Activated T-helper 1 cell treated with Interleukin-2 at 50 U/mL for 16 hours (primary cell): ENCODE measurements at places on chromosomes 3 and 15.
A peak's percentile ranks its signal among the peaks of the same experiment; 100 is the strongest.

- DNase-seq = no peak
Measured at GRCh38 chr3:113685956-113686721, 10.3 kb downstream of the USF3 start.

DNA sequence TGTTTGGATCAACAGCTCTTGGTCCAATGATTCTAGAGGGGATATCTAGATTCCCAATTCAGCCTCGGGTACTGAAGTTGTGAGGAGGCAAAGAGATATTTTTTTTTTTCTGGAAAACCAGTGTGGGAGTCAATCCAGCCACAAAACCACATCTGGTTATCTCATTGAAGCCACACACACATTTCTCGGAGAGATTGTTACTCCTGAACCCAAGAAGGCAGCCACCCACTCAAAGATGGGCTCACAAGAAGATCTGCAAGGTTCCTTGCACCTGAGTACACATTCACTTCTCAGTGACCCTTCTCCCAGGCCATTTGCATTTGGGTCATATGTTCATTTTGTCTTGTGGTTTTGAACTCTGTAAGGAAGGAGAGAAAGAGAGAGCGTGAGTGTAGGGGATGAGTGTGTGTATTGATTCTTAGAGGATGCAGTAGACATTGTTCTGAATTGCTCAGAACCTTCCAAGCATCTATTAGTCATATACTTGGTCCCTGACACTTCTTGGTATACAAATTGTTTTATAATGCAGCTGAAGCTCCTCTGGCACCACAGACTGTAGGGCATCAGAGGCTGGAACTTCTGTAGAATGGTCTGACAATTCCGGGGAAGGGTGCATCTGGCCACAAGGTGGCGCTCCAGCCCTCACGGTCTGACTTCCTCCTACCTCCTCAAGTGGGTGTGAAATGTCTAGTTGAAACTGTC lies 39.3 kb upstream of the TRA2B start:
- DNase-seq = peak; percentile 60

GRCh38 chr15:33894193-33894592 lies 74.1 kb upstream of the CHRM5 start:
- no peak for DNase-seq

DNA sequence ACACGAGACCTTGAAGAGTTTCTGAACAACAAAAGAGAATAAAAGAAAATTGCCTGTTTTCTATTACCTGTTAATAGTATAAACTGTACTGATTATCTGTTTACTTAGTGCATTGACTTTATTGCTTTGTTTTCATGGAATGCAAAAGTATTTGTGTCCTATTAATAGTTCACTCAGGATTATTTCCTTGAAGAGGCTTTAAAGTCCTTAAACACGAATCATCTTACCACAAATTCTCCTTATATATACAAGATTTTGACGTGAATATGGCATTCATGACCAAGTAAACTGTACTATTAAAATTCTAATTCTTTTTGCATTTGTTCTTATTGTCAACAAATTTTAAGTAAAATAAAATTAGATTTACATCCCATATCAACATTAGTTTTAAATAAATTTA lies 513.0 kb downstream of the NTRK3 start:
- DNase-seq = no peak

GRCh38 chr15:67495585-67495984 lies 25.3 kb upstream of the C15orf61 start:
- DNase-seq = no peak

DNA sequence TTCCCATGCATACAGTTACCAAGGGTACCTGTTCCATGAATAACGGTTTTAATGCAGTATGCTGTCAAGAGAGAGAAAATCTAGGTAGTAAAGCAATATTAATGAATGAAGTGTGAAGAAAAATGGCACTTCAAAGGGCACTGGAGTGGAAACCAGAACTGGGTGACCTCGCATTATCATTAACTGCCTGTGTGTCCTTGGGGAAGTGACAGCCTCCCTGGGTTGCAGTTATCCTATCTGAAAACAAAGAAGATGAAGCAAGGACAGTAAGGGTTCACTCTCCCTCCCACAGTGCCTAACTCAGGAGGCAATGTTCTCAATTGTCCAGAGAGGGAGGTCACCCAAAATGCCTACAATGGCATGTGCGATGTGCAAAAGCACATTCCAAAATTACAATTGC lies 15.1 kb downstream of the MTHFS start:
- DNase-seq = no peak

DNA sequence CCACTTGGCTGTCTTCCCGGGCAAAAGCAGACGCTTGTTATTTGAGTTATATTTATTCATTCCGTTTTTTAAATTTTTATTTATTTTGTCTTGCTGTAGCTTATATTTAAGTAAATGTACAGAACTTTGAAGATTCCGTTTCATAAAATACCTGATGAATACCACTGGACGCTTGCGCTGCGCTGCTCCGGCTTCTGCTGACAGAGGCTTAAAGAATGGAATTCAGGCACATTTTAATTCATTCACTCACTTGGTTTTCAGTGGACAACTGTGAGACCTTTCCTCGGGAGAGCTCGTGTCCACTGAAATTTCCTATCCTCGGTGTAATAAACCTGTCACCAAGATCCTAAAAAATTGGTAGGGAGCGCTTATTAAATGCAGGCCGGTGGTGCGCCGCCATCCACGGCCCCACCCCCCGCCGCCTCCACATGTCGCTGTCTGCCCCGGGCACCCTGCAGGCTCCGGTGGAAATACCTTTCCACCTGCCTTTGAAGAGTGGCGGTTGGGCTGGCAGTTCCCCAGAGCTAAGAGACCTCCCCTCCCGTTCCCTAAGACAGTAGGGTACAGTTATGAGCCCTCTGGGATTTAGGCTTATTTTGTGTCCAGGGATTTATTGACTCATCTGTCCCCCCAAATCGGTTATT lies 62.5 kb upstream of the UBE2E1 start:
- no peak for DNase-seq

- no peak for DNase-seq
Measured at GRCh38 chr3:79203144-79203519, 564.7 kb downstream of the ROBO1 start.

- no peak for DNase-seq
Measured at GRCh38 chr3:128559486-128560225, 66.7 kb upstream of the GATA2 start.

- DNase-seq = no peak
Measured at GRCh38 chr15:39914977-39915376, 5.1 kb downstream of the GPR176 start.

DNA sequence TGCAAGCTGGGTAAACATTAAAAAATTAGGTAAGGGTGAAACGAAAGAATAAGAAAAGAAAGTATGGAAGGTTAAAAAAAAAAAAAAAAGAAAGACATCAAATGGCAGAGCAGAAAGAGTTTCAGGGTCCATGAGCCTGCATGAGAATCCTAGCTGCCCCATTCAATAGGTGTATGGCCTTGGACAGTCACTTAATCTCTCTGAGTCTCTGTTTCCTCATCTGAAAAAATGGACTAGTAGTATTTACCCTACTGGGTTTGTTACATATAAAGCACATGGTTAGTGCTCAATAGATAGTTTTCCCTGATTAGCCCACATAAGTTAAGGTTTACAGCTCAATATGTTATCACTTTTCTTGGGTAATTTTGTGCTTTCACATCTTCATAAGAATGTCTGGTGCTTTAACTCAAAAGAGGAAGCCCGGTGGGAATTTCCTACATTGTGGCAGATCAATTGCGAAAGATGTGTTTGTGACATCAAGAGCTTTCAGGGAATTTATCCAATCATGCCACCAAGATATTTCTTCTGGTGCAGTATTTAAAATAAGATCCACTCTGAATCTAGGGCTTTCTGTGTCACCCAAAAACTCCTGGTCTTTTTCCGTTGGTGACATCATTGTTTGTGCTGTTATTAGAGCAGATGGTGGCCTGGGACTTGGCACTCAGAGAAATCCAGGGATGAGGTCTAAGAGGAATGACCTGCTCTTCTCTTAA lies 57.2 kb upstream of the UBE2E1 start:
- no peak for DNase-seq

DNA sequence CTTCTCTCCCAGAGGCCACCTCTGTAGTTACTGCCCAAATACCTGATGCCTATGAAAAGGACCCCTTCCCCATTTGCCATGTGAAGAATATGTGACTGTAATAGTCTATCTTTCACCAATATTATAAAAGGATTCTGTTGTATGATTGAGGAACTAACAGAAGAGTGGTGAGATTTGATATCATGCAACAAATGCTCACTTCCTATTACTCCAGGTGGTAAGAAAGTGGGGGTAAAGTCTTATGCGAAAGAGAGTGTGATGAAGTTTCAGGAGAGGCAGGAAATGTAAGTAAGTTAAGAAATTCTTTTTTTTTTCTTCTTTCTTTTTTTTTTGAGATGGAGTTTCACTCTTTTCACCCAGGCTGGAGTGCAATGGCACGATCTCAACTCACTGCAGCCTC lies 24.4 kb upstream of the RAP2B start:
- DNase-seq = no peak

DNA sequence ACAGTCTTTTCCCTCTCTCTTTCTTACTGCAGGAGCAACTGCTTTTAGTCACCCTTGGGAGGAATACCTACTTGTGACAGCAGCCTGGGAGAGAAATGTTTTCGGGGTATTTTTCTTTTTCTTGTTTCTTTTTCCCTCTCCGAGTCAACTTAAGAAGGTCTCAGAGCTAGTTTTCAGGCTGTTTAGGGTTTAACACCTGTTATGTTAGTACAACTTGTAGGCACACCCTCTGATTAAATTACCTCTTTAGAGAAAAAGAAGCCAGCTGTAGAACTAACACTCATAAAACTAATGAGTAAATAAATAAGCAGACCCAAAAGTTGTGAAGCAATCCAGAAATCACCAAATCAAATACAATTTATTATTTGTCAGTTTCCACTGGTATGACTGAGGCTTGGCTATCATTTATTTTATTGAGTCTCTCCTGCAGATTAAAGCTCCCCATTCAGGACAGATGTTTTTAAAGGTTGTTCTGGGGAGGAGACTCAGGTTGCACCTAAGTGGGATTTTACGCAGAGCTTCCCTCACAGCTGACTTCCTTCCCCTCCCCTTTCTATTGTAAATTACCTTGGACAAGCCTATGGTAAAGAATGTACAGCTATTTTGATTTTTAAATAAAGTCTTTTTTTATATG lies 112.5 kb downstream of the FOXB1 start:
- no peak for DNase-seq

DNA sequence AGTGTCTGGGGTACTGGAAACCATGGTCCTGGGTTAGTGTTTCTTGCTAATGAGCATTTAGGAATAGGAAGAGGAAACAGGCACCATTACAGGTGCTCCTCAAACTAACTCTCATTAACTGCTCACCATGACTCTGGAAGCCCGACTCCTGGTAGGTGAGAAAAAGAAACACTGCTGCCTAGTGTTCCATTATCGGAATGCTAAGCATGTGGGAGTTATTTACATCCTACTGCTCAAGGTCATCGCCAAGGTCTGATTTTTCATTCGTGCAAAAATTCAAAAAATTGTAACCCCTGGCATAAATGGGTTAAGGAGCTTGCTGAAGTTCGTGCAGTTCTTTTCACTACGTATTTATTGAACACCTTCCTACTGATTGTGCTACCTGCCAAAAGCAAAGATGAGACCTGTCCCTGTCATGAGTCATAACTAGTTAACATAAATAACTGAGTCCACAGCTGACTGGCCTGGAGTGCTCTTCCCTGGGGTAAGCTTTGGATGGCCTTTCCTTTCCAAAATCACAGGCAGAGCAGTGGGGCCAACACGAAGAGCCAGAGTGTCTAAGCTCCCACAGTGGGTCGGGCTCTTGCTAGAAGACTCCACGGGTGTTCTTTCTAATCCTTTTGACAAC lies 22.7 kb upstream of the PAQR5 start:
- no peak for DNase-seq

DNA sequence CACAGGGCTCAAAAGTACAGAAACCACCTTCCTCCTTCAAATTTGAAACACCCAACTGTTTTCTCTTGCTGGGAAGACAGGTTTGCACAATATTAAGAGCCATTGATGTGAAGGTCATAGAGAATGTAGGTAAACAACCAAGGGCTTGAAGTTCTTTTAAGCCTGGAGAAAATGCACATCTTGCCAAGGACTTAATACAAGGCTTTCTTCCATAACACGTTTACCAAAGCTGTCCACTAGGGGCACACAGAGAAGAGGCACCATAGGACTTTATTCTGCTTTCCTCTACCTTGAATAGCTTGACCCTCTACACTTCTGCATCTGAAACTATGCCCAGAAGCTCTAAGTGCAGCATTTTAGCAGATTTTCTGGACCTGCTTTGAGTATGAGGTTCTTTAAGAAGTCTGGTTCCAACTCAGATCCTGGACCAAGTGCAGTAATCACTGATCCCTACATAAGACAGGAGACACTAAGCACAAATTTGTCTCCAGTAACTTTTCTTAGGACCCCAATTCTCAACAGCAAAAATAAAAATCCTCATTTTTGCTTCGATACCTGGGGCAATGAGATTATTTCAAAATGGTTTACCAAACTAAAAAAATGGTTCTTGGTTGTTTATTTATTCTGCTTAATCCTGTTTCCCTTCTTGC lies 138.0 kb downstream of the FBN1 start:
- DNase-seq = no peak

GRCh38 chr3:136955813-136956212 lies 2.0 kb upstream of the IL20RB start:
- no peak for DNase-seq

GRCh38 chr15:62338497-62338896 lies 173.4 kb upstream of the C2CD4B start:
- no peak for DNase-seq

- no peak for DNase-seq
Measured at GRCh38 chr3:72996121-72996472, 514 bp upstream of the PPP4R2 start.

GRCh38 chr3:43692085-43692855 lies 1.5 kb downstream of the ABHD5 start:
- DNase-seq = no peak

GRCh38 chr15:80588801-80589200 lies 106.3 kb upstream of the ABHD17C start:
- DNase-seq = no peak

DNA sequence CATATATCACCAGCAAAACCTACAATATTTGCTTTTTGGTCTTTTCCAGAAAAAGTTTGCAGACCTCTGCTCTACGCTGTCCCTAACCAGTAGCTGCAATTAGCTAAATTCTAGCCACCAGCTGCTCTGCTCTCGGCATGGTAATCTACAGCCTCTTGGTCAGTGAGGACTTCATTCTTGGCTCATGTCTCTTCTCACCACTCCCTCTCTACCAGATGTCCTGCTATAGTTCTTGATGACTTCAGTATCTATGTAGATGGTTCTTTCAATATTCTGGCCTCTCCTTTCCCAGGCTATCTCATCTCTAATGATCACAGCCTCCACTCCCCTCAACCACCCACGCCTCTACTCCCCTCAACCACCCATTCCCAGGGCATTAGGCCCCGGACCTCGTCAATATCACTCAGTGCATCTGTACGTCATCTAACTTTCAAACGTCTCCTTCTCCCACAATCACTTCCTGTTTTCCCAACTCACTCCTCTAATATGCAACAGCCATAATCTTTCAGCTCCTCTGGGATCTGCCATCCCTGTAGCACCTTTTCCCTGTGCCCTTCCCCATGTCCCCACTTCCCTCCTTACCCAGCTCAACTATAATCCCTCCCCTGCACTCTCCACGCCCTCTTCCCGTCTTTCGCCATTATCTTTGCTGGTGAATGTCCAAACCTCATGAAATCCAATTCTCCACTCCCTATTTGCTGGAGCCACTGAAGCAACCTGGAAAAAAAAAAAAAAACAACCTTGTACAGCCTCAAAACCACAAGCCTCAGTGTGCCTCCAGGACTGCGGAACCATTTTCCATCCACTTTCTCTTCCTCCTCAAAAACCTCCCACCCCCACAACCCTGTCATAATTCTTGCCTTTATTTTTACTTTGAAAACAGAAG lies 429.4 kb upstream of the PROK2 start:
- DNase-seq = no peak
